Esophagus squamous epithelium (tissue), 5 donors: ENCODE measurements at places on chromosomes 4 and X.

DNA sequence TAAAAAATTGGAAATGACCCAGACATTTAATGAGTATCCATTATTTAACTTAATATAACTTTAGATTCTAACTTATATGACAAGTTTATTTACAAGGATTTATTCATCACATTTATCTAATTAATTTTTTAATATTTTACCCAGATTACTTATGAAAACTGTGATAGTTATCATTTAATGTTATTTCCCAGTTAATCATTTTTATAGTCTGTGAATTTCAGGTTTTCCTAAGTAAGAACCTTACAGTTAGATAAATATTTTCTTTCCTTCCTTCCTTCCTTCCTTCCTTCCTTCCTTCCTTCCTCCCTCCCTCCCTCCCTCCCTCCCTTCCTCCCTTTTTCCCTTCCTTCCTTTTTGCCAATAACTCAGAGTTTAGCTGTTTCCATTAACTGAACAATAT lies 14.8 kb upstream of the FHDC1 start:
- H3K4me3 ChIP-seq: no peak overlapping the region
- DNase-seq: no peak
- H3K36me3 ChIP-seq: no peaks in the 10 kb centered on the region
- no peak overlapping the region for H3K27ac ChIP-seq

DNA sequence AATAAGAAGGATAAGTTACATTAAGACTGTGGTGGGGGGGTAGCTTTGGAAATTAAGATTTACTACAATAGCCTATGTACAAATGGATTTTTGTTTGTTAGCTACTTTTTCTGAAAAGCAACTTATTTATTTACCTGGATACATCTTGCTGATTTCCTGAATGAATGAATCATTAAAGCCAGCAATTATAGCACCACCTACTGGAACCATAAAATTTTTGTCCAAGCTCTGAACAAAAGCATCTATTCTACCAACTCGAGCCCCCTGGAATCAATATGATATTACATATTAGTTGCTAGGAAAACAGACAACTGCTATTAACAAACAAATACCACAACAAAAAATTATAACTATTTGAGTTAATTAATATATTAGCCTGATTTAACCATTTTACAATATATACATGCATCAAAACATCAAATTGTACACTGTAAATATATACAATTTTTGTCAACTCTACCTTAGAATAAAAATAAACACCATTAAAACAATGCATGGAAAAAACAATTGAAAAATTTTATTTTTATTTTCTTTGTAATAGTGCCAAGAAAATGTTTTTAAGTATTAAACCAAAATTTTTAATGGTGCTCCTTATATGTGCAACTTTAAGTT lies 15.3 kb downstream of the SEPSECS start:
- no peaks in the 10 kb centered on the region for H3K36me3 ChIP-seq
- no peaks in the 10 kb centered on the region for H3K27me3 ChIP-seq
- DNase-seq: no peak
- no peaks in the 10 kb centered on the region for H3K4me1 ChIP-seq

DNA sequence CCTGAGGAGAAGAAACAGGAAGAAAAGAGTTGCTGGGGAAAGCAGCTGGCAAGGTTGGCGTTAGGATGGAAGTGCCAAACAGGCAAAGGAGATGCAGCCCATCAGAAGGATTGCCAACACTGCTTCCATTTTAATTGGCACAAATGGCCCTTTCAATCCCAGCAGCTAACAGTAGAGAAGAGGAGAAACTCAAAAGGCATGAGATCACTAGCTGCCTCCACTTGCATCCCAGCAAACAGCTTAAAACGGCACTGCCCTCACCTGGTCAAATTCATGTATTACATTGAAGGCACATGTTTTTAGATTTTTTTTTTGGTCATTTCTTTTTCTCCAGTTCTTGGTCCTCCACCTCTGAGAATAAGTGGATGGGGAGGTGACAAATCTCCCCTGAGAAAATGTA lies 14.9 kb upstream of the LOC101059915 start:
- DNase-seq: no peak
- H3K27me3 ChIP-seq: no peaks in the 10 kb centered on the region
- H3K27ac ChIP-seq: no peak overlapping the region
- H3K4me1 ChIP-seq: no peaks in the 10 kb centered on the region

- no peak overlapping the region for H3K27ac ChIP-seq
- no peaks in the 10 kb centered on the region for H3K4me1 ChIP-seq
- H3K27me3 ChIP-seq: peaks cover 5% of the 10 kb centered on the region
- DNase-seq: no peak
Measured at GRCh38 chrX:20500171-20500865, 233.6 kb upstream of the RPS6KA3 start.

DNA sequence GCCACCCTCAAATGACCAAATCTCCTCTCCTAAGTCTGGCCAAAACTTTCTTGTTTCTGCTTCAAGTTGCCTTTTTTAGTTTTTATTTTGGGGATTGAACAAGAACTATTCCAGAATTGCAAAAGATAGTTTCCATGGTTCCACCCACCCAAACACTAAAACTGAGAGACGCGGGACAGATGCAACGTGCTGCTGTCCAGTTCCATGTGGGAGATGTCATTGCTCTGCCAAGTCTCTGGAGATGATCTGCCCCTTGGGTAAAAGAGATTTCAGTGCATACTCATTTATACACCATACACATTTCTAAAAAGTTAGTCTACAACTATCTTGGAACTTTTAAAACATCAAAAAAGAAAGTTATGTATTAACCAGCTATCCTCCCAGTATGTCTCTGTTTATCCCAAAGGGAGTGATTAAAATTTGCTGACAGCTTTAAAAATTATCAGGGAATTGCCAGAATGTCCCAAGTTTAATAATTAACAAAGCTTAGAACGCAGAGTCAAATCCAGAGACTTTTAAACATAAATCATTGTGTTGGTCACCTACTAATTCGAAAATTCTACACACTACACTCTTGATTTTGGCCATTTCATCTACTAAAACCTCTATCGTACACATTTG lies 3.2 kb downstream of the MAOB start:
- H3K27ac ChIP-seq: no peak overlapping the region
- H3K27me3 ChIP-seq: no peaks in the 10 kb centered on the region
- no peaks in the 10 kb centered on the region for H3K4me1 ChIP-seq
- DNase-seq: no peak
- no peak overlapping the region for H3K4me3 ChIP-seq

GRCh38 chrX:15299941-15300851 lies 15.2 kb downstream of the ASB11 start:
- no peaks in the 10 kb centered on the region for H3K4me1 ChIP-seq
- DNase-seq: no peak
- no peaks in the 10 kb centered on the region for H3K27me3 ChIP-seq
- H3K4me3 ChIP-seq: no peak overlapping the region
- H3K27ac ChIP-seq: no peak overlapping the region
